Right atrium auricular region (tissue), 2 donors: ENCODE measurements at places on chromosomes 12 and 14.

- H3K36me3 ChIP-seq = peaks cover 15% of the 10 kb centered on the region
- no peak for DNase-seq
These were observed 200.2 kb downstream of the TSPAN9 start for GRCh38 chr12:3277306-3277943.

GRCh38 chr12:51395283-51396230 is 4.4 kb upstream of the GALNT6 start:
- no peak for DNase-seq
- peaks cover 16% of the 10 kb centered on the region for H3K4me1 ChIP-seq
- peaks cover 10% of the 10 kb centered on the region for H3K27me3 ChIP-seq
- H3K27ac ChIP-seq = no peak overlapping the region
- H3K4me3 ChIP-seq = no peak overlapping the region

DNA sequence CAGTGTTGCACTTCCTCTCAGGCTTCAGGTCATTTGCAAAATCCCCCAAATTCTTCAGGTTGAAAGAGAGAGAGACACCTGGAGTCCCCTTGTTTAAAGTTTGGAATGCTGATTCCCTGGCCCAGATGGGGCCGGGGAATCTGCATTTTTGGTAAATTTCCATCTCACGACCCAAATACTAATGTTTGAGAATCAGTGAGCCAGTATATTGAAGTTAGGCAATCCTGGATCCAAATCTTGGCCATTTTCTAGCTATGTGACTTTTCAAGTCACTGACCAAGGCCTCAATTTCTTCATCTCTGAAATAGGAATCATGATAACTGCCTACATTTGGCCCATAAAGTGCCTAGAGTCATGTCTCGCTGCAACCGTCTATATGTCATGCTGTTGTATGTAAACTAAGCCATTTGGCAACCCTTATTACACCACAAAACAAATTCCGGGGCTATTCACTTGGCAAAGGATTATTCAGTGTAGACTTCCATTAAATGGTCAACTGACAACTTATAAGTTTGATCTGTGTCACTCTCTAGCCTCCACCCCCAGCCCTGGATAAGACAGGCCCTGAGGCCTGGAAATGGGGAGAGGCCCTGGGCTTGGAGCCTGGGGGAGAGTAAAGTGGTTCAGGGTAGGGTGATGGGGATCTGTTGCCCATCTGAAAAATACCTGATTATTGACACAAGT is 3.7 kb upstream of the ZFP36L1 start:
- DNase-seq = peak; percentile 57
- peak overlapping the region; percentile 100 for H3K27ac ChIP-seq
- H3K4me3 ChIP-seq = peak overlapping the region; percentile 94
- peaks cover 4% of the 10 kb centered on the region for H3K36me3 ChIP-seq
- H3K27me3 ChIP-seq = no peaks in the 10 kb centered on the region

DNA sequence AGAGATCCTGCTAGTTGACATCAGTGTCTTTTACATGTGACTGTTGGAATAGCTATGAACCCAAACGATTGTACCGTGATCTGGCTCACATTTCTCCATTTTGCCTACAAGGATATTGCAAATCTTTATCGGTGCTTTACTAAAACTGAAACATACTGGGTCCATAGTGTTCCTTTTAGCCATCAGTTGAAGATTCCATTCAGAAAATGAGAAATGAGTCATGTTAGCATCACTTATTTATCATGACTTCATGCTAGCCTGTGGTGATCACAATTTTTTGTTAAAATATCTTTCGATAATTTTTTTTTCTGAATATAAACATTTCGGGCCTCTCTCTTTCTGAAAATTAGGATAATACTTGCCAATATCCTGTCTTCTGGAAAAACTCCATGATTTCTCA is 210.3 kb downstream of the EGLN3 start:
- no peak overlapping the region for H3K27ac ChIP-seq
- no peaks in the 10 kb centered on the region for H3K27me3 ChIP-seq
- H3K36me3 ChIP-seq = no peaks in the 10 kb centered on the region
- H3K4me3 ChIP-seq = no peak overlapping the region
- no peak for DNase-seq

- H3K4me1 ChIP-seq = no peaks in the 10 kb centered on the region
- H3K36me3 ChIP-seq = peaks cover 17% of the 10 kb centered on the region
- DNase-seq = no peak
These were observed 7.1 kb downstream of the ABCC9 start for GRCh38 chr12:21934173-21934572.

GRCh38 chr14:86938320-86938719 is 1054.7 kb downstream of the GALC start:
- no peaks in the 10 kb centered on the region for H3K4me1 ChIP-seq
- H3K4me3 ChIP-seq = no peak overlapping the region
- no peaks in the 10 kb centered on the region for H3K27me3 ChIP-seq
- DNase-seq = no peak
- no peak overlapping the region for H3K27ac ChIP-seq

GRCh38 chr12:13171921-13172859 is 24.3 kb upstream of the EMP1 start:
- DNase-seq = no peak
- no peak overlapping the region for H3K4me3 ChIP-seq
- no peaks in the 10 kb centered on the region for H3K36me3 ChIP-seq
- no peaks in the 10 kb centered on the region for H3K4me1 ChIP-seq

GRCh38 chr12:107459641-107460040 is 226.0 kb upstream of the PWP1 start:
- no peak overlapping the region for H3K4me3 ChIP-seq
- DNase-seq = no peak
- H3K36me3 ChIP-seq = no peaks in the 10 kb centered on the region
- H3K4me1 ChIP-seq = no peaks in the 10 kb centered on the region
- no peaks in the 10 kb centered on the region for H3K27me3 ChIP-seq
- H3K27ac ChIP-seq = no peak overlapping the region

DNA sequence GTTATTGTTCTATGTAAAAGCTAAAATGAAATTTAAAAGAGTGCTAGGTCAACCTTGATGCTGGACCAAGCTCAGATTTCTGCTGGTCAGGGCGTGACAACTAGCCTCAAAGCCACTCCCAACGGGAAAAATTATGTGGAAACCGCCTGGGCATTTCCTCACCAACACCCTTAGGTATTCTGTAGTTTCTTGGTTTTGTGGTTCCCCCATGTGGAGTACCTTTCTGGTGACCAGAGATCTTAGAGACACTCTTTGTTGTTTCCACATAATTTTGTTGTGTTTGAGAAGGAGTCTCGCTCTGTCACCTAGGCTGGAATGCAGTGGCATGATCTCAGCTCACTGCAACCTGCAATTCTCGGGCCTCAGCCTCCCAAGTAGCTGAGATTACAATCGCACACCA is 119.9 kb downstream of the DENND5B start:
- H3K4me3 ChIP-seq = no peak overlapping the region
- no peak for DNase-seq
- H3K36me3 ChIP-seq = no peaks in the 10 kb centered on the region
- H3K27me3 ChIP-seq = no peaks in the 10 kb centered on the region
- H3K4me1 ChIP-seq = no peaks in the 10 kb centered on the region

GRCh38 chr14:62162998-62163589 is 400.9 kb downstream of the SNAPC1 start:
- H3K36me3 ChIP-seq = no peaks in the 10 kb centered on the region
- H3K27me3 ChIP-seq = no peaks in the 10 kb centered on the region
- H3K4me1 ChIP-seq = no peaks in the 10 kb centered on the region
- DNase-seq = no peak

- no peaks in the 10 kb centered on the region for H3K27me3 ChIP-seq
- H3K27ac ChIP-seq = no peak overlapping the region
- no peak overlapping the region for H3K4me3 ChIP-seq
- H3K4me1 ChIP-seq = no peaks in the 10 kb centered on the region
- DNase-seq = no peak
These were observed 42.7 kb downstream of the GTF2A1 start for GRCh38 chr14:81178063-81178462.

DNA sequence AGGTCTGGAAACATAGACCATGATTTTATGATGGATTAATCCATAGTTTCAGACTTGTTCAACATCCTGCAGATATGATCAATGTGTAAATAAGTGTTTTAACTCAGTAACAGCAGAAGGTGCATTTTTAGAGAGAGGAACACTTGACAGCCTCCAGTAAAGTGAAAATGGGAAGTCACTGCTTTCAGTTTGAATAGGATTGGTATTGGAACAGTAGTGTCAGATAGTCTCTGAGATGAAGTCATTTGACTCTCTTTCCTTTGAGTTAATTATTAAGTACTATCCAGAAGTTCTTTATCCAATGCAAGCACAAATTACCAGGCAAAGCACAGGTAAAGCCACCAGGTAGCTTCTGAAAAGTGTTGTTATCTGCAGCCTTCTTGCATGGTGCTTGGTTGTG is 14.5 kb upstream of the NAV3 start:
- no peaks in the 10 kb centered on the region for H3K36me3 ChIP-seq
- H3K27me3 ChIP-seq = no peaks in the 10 kb centered on the region
- H3K4me1 ChIP-seq = no peaks in the 10 kb centered on the region
- no peak overlapping the region for H3K27ac ChIP-seq

DNA sequence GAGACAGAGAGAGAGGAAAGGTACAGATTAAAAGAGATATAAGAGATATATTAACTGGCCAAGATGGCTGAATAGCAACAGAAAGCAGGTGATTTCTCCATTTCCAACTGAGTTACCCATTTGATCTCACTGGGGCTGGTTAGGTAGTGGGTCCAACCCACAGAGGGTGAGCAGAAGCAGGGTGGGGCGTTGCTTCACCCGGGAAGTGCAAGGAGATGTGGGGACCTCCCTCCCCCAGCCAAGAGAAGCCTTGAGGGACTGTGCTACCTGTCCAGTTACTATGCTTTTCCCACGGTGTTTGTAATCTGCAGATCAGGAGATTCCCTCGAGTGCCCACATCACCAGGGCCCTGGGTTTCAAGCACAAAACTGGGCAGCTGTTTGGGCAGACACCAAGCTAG is 131.2 kb downstream of the AKAP6 start:
- no peak for DNase-seq
- H3K36me3 ChIP-seq = no peaks in the 10 kb centered on the region
- H3K27me3 ChIP-seq = no peaks in the 10 kb centered on the region
- H3K4me1 ChIP-seq = no peaks in the 10 kb centered on the region
- no peak overlapping the region for H3K4me3 ChIP-seq
- no peak overlapping the region for H3K27ac ChIP-seq

- H3K36me3 ChIP-seq = no peaks in the 10 kb centered on the region
- H3K4me1 ChIP-seq = no peaks in the 10 kb centered on the region
- H3K27me3 ChIP-seq = no peaks in the 10 kb centered on the region
- no peak for DNase-seq
These were observed 638.5 kb downstream of the MED13L start for GRCh38 chr12:115638733-115639647.
